Tongue (tissue), 3 donors: ENCODE measurements at places on chromosomes 3 and 15. TPM values are rescaled to one million over a fixed set of nuclear protein-coding genes. Genes with fewer than 3 reads are reported as not detected.
A peak's percentile ranks its signal among the peaks of the same experiment; 100 is the strongest.

- no peak for DNase-seq
Measured at GRCh38 chr3:16318176-16318575, 53.2 kb downstream of the OXNAD1 start.

EXD1 gene
- not detected for total RNA-seq

DNA sequence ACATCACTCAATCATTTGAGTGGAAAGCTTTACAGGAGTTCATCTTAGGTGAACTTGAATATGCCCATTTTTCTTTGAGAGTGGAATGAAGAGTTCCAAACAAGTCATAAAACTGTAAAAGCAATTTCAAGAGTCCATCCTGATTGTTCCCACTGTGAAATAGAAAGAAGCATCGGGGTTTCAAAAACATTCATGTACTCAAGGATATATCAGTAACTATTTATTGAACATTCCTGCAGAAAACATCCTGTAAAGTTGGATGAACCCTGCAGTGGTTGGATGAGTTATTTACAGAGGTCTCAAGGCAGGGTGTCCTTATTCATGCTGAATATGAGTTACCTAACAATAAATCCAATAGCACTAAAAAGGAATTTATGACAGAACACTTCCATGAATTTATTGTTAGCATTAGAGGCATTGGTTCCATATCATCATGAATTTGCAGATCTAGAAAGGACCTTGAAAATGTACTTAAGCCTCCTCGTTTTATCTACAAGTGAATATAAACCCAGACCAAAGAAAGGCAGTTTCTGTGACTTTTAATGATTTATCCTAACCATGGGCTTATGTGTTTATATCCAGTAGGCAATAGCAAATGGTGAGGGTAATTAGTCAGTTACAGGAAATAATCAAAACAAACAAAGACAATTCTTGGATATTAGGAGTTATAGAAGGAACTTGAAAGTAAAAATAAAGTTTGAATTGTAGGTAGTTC lies 361.9 kb upstream of the KCNMB2 start:
- no peak for DNase-seq

DNA sequence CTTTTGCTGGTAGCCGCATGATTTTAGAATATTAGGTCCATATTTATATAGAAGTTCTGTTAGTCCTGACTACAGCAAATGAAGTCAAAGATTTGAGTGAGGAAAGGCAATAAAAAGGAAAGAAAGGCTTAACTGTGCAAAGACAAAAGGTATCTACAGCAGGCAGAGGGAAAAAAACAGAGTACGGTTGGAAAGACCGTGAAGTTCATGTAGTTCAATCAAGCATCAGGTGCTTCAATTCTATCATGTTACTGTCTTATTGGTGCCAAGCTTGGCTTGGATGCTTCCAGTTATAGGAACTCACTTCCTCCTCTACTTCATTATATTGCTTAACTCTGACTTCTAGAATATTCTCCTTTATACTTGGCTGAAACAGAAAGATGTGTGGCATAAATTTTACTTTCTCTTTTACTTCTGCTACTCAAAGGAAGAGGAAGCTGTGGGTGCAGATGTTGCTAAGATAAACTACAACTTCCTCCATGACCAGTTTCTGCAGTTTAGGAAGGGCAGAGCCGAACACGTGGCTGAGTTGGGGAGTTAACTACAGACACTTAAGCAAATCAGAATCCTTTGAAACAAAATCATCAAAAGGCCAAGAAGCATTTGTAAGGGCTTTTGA lies 72.6 kb upstream of the ZBED2 start:
- no peak for DNase-seq

GRCh38 chr3:178915365-178915764 lies 156.2 kb downstream of the ZMAT3 start:
- DNase-seq: no peak

DNA sequence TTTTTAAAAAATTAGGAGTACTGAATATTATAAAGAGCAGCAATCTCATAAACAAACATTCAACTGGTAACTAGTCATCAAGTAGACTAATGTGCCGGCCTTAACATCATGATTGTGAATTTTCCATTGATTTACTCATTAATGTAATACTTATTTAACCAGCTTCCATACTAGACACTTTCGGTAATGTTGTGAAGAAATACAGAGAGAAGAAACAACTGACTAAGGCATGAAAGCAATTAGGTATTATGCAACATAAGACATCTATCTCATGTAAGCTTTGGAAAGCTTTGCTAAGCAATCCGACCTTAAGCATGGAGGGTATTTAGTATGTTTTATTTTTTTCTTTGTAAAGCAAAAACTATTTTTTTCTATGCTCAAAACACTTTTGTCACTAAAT lies 108.0 kb downstream of the IL1RAP start:
- no peak for DNase-seq

NUDT16 gene
- 22.5 TPM for total RNA-seq

DNA sequence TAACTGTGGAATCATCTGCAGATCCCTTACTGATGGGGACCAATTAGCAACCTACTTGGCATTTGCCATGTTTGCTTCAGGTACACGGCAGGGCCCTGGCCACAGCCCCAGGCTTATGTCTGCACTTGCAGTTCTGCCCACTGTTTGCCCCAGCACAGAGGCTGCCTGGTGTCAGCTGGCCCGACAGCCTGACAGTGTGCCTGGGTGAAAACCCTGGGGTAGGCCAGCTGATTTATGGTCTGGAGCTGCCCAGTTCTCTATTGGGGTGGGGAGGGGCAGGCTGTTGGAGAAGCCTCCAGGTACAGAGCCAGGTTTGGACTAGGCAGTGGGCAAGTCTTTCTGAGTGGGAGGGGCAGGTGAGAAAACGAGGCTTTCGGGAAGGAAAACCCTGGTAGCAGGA lies 11.2 kb upstream of the TGM5 start:
- no peak for DNase-seq

- DNase-seq: peak; percentile 86
Measured at GRCh38 chr15:40421246-40422157, 15.9 kb downstream of the IVD start.

GRCh38 chr15:42836251-42836650 lies 84.3 kb downstream of the TTBK2 start:
- no peak for DNase-seq

LNP1 gene
- total RNA-seq: 6.3 TPM

GRCh38 chr3:174822320-174822719 lies 36.8 kb upstream of the NAALADL2 start:
- DNase-seq: no peak

DNA sequence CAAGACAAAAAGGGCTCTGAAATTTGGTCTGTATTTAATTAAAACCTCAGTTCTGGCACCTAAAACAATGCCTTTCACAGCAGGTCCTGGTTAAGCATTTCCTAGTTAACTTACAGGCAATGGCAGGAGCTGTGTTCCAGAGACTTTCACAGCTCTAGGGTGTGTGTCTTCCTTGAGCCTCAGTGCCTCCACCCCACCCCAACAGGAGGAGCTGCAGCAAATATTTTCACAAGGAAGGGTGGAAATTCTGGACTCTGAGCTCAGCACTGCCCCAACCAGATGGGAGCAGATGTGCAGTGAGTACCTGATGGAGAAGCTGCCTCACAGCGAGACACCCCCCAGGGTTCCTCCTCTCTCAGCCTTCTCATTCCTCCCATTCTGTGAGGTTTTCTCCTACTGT lies 106.3 kb upstream of the SPATA12 start:
- DNase-seq: no peak

DNA sequence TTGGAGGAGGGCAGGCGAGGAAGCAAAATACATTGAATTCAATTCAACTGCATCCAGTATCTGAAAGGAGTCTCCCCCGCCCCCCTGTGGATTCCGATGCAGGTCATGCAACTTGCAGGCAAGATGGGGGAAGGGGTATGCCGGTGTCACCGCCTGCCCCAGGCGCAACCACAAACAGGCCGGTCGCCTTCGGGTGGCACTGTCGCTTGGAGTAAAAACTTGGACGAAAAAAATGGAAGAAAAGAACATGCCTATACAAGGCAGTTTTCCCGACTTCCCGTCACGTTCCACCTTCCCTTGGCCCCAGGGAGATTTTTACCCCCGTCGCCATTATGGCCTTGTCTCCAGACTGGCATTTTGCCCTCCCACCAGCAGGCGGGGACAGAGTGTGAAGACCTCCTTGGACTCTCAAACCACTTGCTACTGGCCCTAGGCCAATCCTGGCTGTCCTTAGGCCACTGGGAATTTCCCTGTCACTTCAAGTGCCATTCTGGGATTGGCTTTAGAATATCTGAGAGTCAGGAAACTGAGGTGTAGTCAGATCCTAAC lies 1.6 kb upstream of the NTRK3 start:
- peak; percentile 58 for DNase-seq

HES1 gene
- 61.9 TPM for total RNA-seq

DNA sequence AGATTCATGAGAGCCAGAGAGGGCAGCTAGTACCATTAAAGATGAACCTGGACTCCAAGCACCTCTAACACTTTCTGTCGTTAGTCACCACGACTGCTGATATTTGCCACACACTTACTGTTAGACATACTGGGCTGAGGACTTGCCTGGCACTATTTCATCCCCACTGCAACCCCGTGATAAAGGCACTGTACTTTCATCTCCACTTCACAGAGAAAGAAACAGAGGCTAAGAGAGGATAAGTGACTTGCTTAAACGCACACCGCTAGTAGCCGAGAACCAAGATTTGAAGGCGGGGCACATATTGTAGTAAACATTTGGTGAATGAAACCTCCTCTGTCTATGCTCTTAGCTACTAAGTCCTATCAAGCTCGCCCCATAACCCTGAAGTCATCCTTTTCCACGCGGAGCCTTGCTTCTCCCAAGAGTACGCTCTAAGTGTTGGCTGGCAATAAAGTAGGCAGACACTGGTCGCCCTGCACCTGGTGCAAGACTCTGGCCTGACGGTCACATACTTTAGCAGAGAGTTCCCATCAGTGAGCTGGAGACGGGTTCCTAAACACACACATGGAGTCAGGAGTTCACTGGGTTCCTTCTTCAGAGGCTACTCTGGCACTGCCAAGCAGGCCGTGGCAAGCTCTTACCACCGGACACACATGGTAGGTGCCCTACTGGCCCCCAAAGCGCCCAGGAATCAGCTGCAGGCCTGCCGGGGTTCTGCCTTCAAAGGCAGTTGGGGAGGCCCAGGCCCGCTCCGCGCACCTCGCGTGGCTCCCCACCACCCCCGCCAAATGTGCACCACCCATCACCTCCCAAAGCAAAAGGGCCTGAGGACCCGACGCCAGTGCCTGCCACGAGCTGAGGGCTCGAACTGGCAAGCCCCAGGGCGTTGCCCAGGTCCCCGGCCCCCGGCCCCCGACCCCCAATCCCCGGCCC lies 951 bp downstream of the POMGNT2 start:
- DNase-seq: peak; percentile 17

DNA sequence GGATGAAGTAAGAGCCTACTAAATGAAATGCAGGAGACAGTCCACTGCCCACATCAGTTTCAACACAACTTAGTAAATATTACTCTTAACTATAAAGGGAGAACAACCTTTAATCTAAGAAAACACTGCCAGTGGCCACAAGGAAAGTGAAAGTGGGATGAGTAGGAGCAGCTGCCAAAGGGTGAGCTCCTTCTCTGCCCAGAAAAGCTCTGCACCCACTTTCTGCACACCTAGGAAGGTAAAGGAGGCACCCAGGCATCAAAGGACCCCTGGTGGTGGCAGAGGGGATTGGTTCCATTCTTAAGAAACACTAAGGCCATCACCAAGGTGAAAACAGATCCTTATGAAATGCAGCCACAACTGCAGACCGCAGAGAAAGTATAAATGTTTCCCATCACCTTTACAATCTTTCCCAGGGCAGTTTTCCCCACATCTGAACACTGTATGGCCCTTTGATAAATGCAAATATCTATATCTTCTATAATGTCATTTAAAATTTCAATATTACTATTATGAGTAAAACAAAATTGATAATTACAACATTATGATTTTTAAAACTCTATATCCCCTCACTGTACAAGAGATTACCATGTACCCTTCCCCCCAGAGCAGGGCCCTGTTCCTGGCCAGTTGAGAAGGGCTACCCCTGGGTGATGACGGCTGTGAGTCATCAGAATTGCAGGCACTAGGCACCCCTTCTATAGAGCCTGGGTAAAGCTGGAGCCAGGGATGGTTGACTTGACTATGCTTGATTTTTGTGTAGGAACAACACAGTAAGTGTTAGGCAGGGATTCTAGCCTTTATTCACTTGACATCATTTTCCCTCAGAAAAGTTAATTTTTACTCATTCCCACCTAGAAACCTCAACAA lies 92.0 kb downstream of the SNRK start:
- DNase-seq: peak; percentile 27

DNA sequence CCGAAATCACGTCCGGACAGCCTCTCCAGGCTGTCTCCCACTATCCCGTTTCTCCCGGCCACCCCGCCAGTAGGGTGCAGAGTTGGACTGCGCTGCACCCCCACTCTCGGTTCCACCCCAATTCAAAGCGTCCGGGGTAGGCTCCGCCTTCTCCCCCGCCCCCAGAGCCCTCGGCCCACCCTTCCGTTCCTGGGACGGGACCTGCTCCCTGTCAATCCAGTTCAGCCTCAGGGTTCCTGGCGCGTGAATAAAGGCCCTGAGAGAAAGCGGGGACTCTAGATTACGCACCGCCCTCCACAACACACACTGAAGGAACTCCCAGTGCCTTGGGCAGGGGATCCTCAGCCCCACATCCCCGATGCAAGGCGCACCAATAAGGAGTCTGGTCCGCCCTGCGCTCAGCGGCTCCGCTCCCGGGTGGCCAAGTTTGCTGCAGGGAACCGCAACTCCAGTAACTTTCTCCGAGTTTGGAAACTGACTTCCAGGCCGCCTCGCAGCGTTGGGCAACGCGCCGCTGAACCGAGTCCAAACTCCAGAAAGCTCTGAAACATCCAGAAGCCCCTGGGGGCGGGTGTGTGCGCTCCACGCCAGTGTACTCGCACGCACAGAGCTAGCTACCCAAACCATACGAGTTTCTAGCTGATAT lies 1.9 kb downstream of the ADAMTS9 start:
- DNase-seq: peak; percentile 98

COL8A1 gene
- total RNA-seq: 22.4 TPM

SH2D7 gene
- total RNA-seq: not detected

- no peak for DNase-seq
Measured at GRCh38 chr3:52093756-52094545, 37.6 kb upstream of the DUSP7 start.

GRCh38 chr3:2657971-2658370 lies 452.2 kb downstream of the IL5RA start:
- DNase-seq: no peak

GRCh38 chr3:50365842-50366220 lies 6.5 kb upstream of the TMEM115 start:
- DNase-seq: no peak
